Endothelial cell (in vitro differentiated cells): ENCODE measurements at places on chromosomes 3 and 15.

GRCh38 chr3:37922721-37923568, 61.3 kb downstream of the CTDSPL start:
- DNase-seq: no peak

- no peak for DNase-seq
These were observed 34.5 kb downstream of the TBC1D5 start for GRCh38 chr3:17707813-17708543.

GRCh38 chr15:25464784-25465183, 26.0 kb upstream of the UBE3A start:
- no peak for DNase-seq

GRCh38 chr15:72939514-72940228, 112.6 kb upstream of the NEO1 start:
- DNase-seq: no peak

- DNase-seq: no peak
These were observed 22.1 kb downstream of the AGBL1 start for GRCh38 chr15:86101818-86102217.

GRCh38 chr3:66885326-66886000, 112.6 kb upstream of the KBTBD8 start:
- DNase-seq: no peak

GRCh38 chr3:171038342-171038741, 11.8 kb upstream of the SLC2A2 start:
- no peak for DNase-seq

- DNase-seq: no peak
These were observed 12.6 kb upstream of the SLMAP start for GRCh38 chr3:57743496-57743895.

DNA sequence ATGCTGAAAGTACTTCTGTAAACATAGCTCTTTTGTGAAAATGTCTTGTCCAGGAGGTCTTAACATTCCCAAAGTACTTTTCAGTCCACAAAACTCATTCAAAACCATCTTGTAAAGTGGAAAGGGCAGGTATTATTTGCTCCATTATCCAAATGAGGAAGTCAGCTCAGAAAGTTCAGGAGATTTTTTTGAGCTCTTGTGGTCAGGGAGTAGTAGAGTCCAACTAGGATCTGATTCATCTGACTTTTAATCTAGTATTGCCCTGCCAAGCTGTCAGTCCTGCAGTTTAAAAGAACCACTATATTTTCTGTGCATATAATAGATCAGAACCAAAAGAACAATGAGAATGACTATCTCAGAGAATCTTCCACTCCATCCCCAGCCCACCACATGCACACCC, 83.5 kb downstream of the FOXB1 start:
- DNase-seq: no peak

DNA sequence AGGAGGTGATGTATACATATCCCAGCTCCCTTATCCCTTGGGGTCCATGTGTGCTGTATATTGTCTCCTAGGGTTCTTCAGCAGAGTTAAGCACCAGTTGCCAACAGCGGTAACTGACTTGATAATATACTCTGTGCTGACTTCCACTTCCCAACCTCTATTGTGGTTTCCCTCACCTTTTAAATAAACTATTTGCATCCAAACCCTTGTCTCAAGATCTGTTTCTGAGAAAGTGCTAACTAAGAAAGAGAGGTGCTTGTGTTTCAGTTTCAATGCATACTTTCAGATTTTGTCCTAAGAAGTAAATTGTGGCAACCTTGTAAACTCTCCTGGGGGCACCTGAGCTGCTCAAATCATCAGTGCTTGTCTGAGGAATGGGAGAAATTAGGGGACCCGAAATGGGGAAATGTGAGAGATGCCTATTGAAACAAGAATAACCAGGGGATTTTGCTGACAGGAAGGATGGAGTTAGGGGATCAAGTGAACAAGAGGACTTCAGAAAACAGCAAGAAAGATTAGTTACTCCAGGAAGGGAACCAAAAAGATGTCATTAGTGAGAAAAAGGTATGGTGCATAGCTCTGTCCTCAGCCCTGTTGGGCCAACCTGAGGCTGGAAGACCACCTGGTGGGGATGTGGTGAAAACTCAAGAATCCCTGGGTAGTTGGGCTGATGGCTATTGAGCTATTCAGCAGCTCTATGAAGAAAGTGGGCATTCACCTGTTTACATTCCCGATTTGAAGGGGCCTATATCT, 50.9 kb upstream of the MRPL3 start:
- no peak for DNase-seq

GRCh38 chr3:172292422-172292821, 155.8 kb downstream of the GHSR start:
- no peak for DNase-seq

DNA sequence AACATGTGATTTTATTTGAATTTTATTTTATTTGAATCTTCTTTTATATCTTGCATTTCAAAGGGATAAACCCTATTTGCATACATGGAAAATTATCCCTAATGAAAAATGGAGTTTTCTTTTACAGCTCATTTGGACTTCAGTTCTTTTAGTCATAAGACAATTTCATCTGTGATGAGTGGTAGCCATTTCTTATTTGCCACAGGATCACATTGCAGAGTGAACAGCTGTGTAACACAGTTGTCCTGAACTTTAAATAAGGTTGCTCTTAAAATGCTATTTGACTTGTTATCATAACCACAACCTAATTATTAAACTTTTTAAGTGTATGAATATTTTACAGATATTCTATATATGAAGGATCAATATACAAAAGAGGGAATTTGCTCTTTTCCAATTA, 221.7 kb upstream of the ROPN1 start:
- no peak for DNase-seq

DNA sequence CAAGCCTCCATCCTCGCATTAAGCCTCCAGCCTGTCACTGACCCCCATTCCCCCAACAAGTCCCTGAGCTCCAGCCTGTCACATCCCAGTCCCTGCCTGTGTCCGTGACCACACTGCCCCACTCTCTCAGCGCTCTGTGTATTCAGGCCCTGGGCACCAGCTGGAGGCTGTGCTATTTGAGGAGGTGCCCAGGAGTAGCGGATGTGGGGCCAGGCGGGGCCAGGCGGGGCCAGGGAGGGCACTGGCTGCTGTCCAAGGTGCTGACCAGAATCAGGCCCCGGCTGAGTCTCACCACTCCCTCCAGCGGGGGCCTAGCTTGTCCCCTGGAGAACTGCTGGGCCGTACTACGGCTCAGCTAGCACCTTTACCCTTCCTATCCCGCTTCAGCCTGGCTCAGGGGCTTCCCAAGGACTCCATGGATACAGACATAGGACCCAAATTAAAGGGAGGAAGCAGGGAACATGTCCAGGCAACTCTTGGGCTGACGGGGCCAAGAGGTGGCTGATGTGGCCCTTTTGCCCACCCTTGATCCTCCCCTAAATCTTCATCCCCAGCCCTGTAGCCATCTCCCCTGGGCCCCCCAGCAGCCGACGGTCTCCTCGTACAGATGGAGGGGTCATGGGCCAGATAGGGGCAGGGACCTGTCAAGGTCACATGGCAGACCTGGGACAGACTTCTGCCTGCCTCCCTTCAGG, 1.1 kb downstream of the HHATL start:
- DNase-seq: peak; percentile 75

- DNase-seq: no peak
These were observed 17.9 kb upstream of the IGDCC3 start for GRCh38 chr15:65395567-65396202.

DNA sequence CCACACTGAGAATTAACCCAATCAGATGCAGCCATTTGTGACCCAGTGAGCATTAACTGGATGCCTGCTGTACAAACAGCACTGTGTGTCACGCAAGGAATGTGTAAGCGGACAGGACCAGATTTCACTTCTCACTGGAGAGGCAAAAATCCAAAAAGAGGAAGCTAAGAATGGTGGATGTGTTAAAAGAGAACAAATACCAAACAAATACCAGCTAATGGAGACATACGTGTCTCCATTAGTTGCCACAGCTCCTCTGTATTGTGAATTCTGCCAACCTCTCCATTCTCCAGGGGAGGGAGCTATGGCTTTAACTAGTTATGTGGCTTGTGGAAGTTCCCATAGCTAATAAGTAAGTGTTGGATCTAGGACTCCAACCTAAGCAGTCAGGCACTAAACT, 2.6 kb downstream of the LTF start:
- no peak for DNase-seq

DNA sequence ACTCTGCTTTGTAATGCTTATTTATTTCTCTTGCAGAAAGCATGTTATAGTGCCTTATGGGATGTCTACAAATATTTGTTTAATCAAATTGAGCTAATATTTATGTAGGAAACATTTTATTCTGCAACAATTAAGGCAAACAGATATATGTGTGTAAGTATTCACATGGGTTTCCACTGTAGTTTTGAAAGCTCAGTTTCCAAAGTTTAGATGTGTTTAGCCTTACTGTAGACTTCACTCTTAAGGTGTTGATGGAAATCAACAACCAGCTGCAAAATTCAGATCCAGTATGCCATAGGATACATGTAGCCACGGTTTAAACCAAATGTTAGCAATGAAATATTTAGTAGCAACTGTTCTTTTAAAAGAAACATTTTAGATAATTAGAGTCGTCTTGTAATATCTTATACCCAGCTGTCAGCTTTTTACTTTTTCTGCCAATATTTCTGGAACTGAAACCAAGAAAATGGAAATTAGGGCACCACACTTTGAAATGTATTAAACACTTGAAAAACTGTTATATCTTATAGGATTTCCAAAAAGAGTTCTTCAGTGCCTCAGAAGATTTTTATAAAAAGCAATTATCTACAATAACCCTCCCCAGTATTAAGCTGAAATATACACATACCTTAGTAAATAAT, 18.5 kb downstream of the PIK3CA start:
- no peak for DNase-seq

DNA sequence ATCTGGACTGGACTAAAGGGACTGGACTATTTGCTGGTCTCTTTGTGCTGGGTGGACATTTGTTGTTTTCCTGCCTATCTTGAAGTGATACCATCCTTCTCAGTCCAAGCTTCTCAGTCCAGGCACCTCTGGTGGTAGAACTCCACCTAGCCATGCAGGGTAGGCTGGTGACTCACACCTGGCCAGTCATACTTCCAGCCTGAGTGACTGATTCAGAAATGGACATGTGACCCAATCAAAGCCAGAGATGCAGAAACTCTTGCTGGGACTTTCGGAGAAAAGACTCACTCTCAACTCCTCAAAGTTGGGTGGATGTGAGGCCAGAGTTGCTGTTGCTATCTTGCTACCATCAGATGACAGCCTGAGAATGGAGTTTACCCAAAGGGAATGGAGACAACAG, 5.6 kb upstream of the ASB14 start:
- no peak for DNase-seq

- DNase-seq: no peak
These were observed 1293.0 kb upstream of the EPHA6 start for GRCh38 chr3:95521396-95521795.
